ENCODE measurements at places on chromosomes 3 and 15.

- no peak for DNase-seq
Observed at GRCh38 chr15:49282366-49282765, 112.3 kb downstream of the GALK2 start.

DNA sequence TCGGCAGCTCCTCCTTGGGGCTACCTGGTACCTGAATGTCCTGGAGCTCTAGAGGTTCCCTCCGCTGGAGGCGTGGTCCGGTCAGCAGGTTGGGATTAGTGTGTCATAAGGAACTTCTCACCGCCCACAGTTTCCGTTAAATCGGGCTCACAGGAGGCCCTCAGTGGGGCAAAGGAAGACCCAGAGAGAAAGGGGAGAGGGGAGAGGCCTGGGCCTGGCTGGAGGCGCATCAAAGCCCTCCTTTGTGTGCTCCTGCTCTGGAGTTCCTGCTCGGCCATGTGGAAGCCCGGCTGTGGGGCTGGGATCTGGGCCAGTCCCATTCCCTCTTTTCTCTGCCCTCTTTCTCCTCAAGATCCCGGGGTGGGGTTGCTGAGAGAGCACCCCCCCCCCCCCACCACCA is at the start of gene RLBP1:
Gene RLBP1, minus strand, starts transcription at position 37 of the 400 bp plus-strand sequence. CDS start 2,604 bp downstream, outside the sequence.
- DNase-seq: no peak

DNA sequence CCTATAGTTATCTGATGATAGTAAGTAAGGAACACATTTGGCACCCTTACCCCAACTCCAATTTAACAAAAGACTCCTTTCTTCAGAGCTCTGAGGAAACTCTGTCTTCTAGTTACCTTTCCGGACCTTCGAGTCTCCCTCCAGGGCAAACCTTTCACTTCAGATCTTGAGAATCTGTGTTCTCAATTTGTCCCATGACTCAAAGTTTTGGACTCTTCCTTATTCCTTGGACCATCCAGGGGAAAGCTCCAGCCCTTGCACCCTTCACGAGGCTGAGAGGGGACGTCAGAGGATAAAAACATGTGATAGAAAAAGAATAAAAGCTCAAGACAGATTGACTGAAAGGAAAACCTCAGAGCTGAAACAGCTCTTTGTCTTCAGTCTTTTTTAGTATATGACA is 76.9 kb downstream of the CTNNB1 start:
- no peak for DNase-seq

DNA sequence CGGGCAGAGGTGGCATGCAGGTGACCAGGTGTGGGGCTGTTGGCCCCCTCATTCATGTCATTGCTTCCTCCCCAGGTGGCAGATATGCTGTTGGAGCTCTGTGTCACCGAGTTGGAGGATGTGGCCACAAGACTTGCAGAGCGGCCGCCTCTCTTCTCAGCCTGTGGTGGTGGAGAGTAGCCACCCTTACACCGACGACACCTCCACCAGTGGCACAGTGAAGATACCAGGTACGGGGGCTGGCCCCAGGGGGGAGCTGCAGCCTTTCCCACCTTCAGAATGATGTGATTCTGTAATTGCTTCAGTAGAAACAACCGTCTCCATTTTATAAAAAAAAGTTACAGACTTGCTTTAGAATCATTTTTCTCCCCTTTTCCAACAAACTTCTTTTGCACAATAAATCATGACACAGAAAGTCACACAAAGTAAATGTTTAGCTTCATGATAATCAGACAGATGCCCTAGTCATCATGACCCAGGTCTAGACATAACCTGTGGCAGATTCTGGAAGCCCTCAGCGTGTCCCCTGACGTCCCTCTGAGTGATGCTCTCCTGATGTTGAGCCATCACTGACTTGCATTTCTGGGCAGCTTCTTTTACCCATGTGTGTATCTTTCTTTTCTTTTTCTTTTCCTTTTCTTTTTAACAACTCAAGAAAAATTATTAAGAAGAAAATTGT is 76.0 kb upstream of the FAN1 start:
- no peak for DNase-seq

- DNase-seq: peak; percentile 47
Observed at GRCh38 chr15:94584833-94585244, 353.5 kb downstream of the MCTP2 start.

GRCh38 chr3:49611291-49611690 is 57.0 kb downstream of the BSN start:
- no peak for DNase-seq

- no peak for DNase-seq
Observed at GRCh38 chr3:188306435-188307005, 152.6 kb downstream of the LPP start.

DNA sequence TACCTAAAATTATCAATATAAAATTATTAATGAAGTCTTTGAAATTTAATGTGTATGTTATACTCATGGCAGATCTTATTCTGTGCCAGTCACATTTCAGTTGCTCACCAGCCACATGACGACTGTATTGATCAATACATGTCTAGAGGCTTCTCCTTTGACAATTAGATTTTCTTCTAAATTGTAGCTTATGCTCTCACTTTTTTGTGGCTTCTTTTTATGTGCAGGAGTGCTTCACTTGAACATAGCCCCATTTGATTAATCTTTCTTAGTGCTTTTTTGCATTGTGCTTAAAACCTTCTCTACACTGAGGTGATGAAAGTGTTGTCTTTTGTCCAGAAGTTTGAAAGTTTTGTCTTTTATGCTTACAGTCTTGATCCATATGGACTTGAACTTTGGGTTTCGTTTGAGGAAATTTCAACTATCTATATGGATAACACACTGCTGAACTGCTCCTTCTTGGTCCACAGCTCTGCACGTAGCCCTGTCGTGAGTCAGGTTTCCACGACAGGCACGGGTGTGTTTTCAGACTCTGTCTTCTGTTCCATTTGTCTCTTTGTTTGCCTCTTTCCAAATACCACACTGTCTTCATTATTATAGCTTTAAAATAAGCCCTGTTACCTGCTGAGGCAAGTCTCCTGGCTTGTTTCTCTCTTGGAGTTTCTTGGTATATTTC is 393.9 kb upstream of the CFAP20DC start:
- no peak for DNase-seq

DNA sequence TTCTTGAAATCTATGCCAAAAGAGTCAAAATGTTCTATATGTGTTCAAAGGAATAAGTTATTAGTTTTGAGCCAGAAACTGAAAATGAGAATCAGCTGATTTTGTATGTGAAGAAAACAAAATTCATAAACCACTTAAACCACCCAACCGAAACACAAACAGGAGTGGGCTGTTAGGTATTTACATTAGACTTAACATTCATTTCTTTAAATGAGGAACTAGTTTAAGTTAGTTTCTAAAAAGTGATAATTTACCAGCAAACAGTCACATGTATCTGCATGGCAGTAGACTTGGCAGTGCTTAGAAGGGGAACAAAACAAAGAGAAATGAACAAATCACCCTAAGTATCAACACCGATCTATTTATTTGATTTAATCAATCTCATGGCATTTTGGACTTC is 128.0 kb downstream of the GMNC start:
- DNase-seq: no peak

- no peak for DNase-seq
Observed at GRCh38 chr15:66008940-66009562, 139.8 kb downstream of the RAB11A start.

DNA sequence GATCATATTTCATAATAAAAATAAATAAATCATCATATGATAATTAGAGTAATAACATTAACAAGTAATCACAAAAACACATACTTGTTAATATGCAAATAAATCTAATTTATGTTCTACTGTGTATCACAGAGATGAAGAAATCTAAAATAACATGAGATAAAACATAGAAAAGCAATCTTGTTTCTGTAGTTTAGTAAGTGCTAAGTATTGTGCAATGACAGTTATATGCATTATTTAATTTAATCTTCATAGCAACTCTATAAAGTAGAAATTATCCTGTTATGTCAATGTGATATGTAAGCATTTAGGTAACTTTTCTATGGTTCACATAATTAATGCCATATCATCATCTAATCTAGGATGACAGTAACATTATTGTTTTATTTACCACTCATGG is 108.2 kb upstream of the KCNMB2 start:
- no peak for DNase-seq

DNA sequence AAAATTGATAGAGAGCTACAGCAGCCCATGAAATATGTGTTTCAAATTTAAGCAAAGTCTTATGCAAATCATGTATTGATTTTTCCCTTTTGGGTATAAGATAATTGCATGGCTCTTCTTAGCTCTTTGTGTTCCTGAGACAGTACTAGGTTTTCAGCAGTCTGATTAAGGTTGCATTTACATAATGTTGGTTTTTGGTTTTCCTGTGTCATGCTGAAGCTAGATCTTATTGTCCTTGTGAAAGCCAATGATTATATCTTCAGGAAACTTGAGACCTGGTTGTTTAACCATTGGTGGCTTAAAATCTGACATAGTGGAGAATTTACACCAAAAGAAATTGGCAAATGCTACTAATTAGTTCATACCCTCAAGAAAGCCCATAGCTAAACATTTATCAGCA is 392.6 kb downstream of the ZPLD1 start:
- no peak for DNase-seq

GRCh38 chr3:105836533-105836932 is 32.3 kb downstream of the CBLB start:
- DNase-seq: no peak

DNA sequence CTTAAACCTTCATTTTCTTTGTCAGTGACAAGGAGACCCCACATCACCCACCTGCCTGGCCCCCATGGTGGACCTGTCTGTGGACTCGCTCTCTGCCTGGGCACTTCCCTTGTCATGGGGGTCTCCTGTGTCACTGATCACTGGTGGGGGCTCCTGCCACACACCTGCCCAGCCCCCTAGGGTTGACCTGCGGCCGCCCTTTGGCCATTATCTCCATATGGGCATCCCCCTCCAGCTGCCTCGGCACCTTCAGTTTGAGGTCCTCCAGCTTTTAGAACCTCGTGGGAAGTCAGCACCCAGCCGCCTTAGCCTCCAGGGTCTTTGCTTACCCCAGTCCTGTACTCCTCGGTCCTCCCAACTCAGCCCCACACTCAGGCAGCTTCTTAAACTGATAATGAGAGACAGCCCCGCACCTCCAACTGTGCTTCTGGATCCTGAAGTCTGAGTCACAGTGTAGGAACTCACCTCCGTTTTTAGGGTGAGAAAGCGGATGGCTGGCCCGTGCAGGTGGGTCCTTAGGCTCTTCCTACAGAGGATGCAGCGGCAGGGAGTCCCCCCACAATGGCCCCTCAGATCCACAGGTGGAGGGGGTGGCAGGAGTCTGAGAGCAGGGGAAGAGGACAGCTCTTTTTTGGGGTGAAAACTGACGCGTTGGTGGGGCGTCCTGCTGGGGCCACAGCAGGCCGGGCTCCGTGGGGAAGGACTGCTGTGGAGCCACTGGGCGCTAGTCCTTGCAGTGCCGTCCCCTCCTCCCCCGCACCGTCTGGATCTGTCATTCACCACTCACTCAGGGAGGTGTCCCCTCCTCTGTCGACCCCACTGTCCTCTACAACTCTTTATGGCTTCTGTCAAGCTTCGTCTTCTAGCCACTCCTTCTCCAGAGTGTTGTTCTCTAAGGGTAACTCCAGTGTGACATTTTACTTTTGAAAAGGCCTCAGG is 8.7 kb upstream of the PRR23E start:
- DNase-seq: no peak

GRCh38 chr3:150721285-150722130 is 17.8 kb upstream of the ERICH6 start:
- DNase-seq: peak; percentile 67

- DNase-seq: no peak
Observed at GRCh38 chr3:133934073-133934970, 38.6 kb upstream of the RAB6B start.

DNA sequence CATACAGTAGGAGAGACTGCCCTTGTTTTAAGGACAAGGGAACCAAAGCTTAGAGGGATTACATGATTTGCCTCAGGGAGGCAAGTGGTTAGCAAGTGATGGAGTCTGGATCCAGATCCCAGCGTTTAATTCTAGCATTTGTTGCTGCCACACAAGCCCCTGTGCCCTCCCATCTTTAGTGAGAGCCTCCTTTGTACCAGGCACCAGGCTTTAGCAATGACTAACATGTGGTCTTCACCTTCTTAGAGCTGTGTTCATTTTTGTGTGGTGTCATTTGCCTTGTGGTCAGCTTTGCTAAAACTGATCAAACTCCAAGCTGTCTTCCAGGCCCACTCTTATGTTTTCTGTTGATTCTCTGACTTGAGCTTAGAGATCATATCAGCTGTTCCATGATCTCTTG is 290.5 kb downstream of the RPLP1 start:
- DNase-seq: no peak

GRCh38 chr3:119559441-119559963 is at the start of gene CD80:
CD80 (minus strand) TSS chr3:119559614; CDS start chr3:119557728, 1,886 bp downstream.
- DNase-seq: peak; percentile 46

GRCh38 chr15:90419738-90420406 is 31.8 kb downstream of the IQGAP1 start:
- DNase-seq: no peak

DNA sequence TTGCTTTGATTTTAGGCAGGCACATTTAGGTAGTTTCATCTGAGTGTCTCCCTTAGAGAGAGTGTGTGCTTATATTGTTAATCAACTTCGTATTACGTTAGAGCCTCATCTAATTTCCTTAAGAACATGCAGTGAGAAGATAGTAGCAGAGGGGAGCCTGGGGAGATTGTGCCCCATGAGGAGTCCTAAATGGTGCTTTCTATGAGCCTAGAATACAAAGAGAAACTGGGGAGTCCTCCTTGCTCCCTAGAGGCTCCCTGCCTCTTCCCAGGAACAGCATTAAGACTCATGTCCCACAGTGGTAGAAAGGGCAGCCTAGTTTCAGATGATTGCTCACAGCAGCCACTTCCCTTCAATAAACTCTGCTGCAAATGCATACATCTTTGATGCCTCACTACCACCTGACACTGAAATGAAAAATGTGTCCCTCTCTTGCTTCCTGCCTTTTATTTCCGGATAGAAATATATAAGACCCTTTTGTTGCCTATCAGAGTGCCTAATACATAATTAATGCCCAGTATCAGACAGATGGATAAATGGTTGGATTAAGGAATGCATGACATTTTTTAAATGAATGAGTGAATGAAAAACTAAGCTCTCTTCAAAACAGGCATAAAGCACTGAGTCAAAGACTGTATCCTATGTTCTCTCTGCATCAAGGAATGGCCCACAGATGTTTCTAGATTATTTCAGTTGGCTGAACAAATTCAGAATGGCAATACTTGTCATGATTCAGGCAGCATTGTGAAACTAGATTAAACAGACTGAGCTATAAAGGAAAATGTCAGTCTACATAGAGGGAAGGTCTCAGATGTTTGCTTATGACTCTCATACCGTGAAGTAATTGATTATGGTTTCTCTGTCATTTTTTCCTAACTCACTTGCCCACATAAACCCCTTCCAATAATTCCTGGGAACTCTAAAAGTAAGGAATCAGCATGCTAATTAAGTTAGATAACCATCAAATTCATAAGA is 362.1 kb downstream of the LRRC3B start:
- no peak for DNase-seq

All from central memory CD4-positive, alpha-beta T cell (primary cell).